CD8-positive, alpha-beta T cell (primary cell): ENCODE measurements at places on chromosomes 16 and 17. TPM values are rescaled to one million over a fixed set of nuclear protein-coding genes. Genes with fewer than 3 reads are reported as not detected.

ABI3 gene
- 13.6 TPM for total RNA-seq

MYBBP1A gene
- 71.8 TPM for total RNA-seq

DNA sequence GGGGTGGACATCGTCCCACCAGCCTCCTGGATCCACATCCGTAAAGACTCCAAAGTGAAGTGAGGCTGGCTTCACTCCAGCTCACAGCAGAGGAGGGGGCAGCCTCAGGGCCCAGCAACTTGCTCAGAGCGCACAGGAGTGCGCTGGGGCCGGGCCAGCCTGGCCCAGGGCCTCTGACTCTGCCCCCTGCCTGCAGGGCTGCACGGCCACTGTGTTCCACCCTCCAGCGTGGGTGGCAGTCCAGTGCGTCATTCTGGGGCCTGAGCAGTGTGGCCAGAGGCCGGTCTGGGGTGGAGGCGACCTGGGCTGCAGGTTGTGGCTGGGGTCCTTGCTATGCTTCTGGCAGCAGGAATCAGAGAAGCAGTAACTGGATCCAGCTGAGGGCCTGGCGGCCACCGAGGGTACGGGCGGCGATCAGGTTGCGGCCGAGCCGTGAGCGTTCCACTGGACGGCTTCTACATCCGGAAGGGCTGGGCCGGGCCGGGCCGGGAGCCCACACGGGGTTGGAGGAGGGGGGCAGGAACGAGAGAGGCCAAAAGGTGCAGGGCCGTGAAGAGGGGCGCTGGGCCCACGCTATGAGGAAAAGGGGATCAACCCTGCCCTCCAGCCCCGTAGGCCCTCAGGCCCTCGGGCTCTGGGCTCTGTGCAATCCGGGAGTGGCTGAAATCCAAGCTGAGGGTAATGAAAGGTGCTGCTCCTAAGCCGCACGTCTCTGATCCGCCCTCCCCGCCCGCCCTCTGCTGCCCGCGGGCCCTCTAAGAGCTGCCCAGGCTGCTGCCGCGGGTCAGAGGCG lies at the start of gene FSCN2:
Gene FSCN2, plus strand, starts transcription at position 787 of the 793 bp plus-strand sequence. CDS start 155 bp downstream, outside the sequence.
- peak; percentile 12 for DNase-seq

DNA sequence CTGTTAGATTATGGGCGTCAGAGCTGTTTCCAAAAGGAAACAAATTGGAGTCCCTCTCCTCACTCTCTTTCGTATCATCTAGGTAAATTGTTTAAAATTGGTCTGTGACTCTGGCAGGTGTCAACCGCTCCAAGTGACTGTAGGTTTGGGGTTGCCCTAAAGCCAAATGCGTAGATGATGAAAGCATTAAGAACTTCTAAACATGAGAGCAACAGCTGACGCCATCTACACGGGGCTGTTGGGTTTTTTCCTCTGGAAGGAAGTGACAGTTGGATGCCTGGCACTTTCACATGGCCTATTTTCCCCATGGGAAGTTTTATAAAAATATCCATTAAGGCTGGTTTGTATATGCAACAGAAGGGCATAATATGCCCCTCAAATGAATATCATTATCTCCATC lies 215.7 kb upstream of the CACNG5 start:
- DNase-seq, result no peak

NME4 gene
- total RNA-seq, result 22.3 TPM

RHBDL3 gene
- total RNA-seq, result not detected
